ENCODE measurements at places on chromosomes 6 and 20.

- no peak for DNase-seq
Measured at GRCh38 chr6:41515995-41516394, 30.2 kb upstream of the FOXP4 start.

DNA sequence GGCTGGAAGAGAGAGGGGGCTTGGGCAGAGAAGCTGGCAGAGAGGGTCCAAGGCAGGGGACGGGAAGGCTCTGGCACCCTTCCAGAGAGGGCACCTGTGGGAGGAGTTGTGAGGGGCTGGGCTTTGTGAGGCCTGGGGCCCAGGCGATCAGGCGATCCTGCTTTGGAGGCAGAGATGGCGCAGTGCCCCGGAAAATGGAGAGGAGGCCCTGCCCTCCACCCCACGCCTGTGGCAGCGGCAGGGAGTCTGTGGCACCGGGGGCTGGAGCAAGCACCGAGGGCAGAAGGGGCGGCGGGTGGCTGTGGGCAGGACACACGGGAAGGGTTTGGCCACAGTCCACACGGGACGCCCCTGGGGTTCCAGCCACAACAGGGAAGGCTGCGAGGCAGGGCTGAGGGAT is 36.5 kb upstream of the FNDC1 start:
- DNase-seq, result no peak

- DNase-seq, result no peak
Measured at GRCh38 chr6:53317861-53318260, 30.9 kb downstream of the ELOVL5 start.

GRCh38 chr6:166025149-166025898 is 142.3 kb downstream of the TBXT start:
- DNase-seq, result no peak

- peak; percentile 65 for DNase-seq
Measured at GRCh38 chr6:170152989-170153388, 137.9 kb downstream of the DLL1 start.

DNA sequence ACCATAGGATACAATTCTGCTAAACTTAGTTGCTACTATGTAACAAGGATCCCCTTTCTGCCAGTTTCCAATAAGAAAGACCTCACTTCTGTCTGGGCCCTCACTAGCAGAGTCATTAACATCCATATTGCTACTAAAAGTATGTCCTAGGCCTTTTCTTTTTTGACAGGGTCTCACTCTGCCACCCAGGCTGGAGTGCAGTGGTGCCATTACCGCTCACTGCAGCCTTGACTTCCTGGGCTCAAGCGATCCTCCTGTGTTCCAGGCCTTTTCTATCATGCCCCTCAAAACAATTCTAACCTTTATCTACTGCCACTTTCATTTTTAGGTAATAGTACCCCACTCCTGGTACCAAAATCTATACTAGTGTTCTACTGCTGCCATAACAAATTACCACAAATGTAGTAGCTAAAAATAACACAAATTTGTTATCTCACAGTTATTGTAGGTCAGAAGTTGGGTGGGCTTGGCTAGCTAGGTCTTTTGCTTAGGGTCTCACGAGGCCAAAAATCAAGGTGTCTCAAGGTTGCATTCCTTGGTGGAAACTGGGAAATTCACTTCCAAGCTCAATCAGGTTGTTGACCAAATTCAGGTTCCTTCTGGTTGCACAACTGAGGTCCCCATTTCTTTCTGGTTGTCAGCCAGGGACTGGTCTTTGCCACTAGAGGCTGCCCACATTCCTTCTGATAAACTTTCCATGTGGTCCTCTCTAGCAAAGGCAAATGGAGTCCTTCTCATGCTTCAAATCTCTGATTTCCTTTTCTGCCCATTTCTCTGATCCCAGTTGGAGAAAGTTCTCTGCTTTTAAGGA is 3.0 kb downstream of the CSNK2A1 start:
- DNase-seq, result peak; percentile 32

DNA sequence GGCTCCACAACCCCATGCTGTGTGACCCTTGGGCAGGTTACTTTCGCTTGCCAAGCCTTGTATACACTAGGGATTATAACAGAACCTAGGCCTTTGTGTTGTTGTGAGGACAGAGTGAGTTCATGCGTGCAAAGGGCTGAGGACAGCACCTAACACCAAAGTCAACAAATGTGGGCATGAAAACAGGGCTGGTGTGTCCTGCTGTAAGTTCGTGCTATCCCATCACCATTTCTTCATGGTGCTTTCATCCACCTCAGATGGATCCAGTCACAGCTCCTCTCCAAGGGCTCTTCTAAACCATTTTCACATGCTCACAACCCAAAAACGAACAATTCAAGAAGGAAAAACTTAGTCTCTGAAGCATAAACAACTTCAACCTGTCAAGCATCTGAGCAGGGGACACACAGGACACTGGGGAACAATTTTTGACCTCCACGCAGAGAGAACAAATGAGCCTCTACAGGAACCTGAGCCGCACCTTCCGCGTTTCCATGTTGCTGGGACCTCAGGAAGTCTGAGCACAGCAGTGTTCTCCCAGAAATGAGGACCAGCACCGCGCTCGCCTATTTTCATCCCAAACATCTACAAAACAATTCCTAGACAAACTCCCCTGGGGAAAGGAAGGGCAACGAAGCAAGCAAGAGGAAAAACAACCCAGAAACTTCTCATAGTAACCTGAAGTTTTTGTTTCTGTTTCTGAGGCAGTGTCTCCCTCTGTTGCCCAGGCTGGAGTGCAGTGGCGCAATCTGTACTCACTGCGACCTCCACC is 3.1 kb downstream of the LRP11 start:
- DNase-seq, result peak; percentile 24

DNA sequence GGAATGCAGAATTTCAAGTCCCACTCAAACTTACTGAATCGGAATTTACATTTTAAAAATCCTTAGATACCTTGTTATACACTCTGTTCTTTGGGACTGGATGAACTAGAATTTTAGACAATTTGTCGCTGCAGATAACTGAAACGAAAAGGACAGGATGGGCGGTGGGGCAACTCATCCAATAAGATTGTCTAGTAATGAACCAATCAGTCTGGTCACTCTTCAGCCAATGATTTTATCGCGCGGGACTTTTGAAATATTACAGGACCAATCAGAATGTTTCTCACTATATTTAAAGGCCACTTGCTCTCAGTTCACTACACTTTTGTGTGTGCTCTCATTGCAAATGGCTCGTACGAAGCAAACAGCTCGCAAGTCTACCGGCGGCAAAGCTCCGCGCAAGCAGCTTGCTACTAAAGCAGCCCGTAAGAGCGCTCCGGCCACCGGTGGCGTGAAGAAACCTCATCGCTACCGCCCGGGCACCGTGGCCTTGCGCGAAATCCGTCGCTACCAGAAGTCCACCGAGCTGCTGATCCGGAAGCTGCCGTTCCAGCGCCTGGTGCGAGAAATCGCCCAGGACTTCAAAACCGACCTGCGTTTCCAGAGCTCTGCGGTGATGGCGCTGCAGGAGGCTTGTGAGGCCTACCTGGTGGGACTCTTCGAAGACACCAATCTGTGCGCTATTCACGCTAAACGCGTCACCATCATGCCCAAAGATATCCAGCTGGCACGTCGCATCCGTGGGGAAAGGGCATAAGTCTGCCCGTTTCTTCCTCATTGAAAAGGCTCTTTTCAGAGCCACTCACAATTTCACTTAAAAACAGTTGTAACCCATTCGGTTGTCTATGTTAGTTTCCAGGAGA is 41.9 kb upstream of the HFE start:
- peak; percentile 98 for DNase-seq

DNA sequence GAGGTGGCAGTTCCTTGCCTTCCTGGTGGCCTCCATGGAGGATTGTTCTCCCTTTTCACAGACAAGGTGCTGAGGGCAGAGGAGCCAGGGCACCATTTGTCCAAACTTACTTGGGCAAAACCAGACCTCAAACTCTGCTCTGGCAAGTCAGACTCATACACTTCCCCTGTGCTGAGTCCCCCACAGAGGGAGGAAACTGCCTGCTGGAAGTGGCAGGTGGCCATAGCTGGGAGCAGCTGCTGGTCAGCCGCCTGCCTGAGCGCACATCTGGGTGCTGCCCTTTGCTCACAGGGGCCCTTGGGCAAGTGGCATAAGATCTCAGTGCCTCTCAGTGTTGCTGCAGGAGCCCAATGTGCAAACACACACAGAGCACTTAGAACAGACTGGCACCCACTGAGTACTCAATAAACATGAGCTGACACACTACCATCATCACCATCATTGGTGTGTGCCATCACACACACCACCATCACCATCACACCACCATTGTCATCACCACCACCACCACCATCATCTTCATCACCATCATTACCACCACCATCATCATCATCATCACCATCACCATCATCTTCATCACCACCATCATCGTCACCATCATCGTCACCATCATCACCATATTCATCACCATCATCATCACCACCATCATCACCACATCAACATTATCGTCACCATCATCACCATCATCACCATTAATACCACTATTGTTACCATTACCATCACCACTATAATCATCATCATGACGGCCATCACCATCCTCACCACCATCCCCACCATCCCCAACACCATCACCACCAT is 17.6 kb downstream of the NOL4L start:
- no peak for DNase-seq
